ENCODE measurements at places on chromosomes 7 and 10.

DNA sequence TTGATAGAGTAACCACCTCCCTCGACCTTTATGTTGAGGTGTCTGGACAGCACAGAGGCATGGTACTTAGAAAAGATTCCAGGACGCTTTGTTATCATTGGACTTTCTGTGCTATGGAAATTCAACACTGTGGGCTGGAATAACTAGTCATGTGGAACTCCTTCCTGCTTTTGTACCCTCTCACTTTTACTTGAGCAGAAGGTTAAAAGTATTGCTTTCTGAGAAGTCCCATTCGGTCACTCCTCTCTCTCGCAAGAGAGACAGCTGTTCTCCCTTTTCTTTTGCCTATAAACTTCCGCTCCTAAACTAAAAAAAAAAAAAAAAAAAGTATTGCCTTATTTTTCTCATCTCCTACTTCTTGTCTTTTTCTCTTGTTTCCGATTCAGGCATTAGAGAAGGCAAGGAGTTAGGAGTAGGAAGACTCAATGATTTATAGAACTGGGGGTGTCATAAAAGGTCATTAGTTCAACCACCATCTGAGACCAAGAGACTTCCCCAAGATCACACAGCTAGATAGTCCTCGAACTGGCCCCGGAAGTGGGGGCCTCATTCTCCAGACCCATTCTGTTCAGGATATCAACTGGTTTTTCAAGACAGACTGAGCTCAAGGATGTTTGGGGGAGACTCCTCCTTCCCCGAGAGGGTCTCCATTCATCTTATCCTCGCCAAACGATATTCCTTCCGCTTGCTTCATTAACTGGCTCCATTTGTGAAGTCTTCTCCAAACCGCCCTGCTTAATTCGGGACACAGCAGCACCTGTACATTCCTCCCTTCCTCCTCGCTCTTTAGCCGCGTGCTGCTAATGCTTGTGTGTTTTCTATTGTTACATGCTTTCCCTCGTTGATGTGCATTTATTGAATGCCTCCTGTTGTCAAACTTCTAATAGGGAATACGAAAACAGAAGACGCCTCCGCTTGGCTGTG, 995 bp upstream of the INPP5F start:
- no peak for DNase-seq

DNA sequence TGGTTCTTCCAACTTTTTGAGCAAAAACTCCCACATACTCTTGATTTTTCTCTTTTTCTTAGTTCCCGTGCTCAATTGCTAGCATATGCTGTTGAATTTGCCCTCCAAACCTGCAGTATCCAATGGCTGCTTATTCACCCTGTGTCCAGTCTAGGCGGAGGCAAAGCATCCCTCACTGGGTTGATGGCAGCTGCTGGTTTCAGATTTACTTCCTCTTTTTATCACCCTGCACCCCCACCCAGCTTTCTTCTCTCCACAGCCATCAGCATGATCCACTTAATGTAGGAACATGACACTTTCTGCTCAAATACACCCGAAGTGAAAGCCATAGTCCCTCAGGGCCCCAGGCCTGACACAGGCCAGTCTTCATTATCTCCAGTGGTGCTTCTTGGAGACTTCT, 87.6 kb upstream of the ADARB2 start:
- DNase-seq: no peak

DNA sequence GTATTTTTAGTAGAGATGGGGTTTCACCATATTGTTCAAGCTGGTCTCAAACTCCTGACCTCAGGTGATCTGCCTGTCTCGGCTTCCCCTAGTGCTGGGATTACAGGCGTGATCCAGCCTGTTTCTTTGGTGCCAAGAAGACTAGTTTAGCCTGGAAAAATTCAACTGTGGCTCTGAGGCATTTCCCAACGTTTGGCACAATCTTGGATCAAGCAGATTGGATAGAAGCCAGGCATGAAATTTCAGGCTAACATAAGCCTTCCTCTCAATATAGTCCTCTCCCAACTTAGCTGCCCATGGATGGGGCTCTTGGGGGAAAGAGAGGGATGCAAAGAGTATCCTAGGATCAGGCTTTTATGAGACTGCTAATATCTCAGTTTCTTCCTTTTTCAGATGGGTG, 53.8 kb downstream of the APBB1IP start:
- no peak for DNase-seq

- DNase-seq: peak; percentile 8
Measured at GRCh38 chr7:31108097-31108657, 56.1 kb downstream of the ADCYAP1R1 start.

DNA sequence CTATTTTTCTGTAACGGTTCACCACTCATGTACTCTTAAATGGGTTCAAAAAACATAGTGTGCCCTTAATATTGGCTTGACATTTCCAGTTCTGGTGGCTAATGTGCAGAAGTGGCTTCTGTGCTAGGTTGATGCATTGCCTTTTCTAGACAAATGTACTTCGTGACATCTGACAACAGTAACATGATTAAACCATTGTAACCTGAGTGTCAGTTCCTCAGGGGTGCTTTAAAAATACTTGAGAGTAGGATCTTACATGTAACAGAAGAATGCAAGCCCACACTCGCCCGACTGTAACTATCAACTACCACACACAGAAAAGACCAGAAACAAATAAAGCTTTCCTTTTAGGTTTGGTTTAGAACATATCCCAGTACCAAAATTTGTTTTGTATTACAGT, 393.4 kb upstream of the NFE2L3 start:
- DNase-seq: no peak

GRCh38 chr7:157514306-157514705, 177.5 kb downstream of the DNAJB6 start:
- no peak for DNase-seq

DNA sequence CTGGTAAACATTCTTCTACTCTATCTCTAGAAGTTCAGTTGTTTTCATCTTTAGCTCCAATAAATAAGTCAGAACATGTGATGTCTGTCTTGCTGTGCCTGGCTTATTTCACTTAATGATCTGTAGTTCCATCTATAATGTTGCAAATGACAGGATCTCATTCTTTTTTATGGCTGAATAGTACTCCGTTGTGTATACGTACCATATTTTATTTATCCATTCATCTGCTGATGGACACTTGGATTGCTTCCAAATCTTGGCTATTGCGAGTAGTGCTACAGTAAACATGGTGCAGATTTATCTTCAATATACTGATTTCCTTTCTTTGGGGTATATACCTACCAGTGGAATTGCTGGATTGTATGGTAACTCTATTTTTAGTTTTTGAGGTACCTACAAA, 124.4 kb downstream of the ZNF33B start:
- no peak for DNase-seq

DNA sequence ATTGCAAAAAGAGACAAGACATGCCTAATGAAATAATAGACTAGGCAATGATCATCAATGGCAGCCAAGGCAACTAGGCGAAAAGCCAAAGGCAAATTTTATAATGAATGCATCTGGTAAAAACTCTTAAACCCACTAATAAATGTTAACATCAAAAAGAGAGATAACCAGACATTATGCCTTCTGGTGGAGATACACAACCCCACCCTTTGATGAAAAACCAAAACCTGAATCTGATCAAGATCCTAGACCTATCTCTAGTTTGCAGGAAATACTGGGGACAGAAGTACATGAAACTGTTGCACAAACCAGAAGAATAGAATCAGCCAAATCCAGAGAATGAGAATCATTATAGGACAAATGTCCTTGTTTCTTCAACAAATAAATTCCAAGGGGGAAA, 22.0 kb upstream of the GSAP start:
- DNase-seq: no peak

GRCh38 chr7:131548371-131548770, 8.1 kb downstream of the PODXL start:
- no peak for DNase-seq

DNA sequence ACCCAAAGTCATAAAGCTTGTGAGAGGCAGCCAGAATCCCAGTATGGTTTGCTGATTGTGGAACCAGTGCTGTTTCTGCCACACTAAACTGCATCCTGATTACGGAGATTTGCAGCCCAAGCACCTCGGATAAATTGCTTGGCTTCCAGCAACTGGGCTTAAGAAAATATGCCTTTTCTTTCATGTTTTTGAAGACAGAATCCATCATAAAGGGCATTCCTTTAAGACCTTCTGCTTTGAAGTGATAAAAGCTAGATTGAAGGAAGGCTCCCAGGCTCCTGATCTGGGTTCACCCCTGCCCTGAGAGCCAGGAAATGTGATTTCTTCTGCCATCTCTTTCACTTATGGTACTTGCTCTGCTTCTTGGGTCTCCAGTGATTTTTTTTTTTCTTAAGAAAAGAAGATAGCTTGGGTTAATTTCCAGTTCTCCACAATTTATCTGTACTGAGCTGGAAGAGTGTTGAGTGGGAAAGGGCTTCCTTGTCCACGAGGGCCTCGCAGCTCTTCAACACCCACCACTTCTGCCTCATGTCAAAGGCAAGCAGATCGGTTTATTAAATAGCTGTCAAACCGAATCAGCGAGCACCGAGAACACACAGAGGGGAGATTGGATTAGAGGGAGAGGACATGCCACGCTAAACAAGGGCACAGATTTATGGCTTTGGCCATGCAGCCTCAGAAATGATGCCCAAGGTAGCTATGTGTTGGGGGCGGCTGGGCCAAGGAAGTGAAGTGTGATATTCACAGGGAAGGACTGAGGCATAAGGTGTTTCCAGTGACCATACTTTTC, 94.9 kb upstream of the TBX20 start:
- no peak for DNase-seq

GRCh38 chr7:18495412-18496340, at the start of gene HDAC9:
Gene HDAC9 (plus strand): TSS chr7:18495749. CDS start chr7:18496303, 554 bp downstream.
- DNase-seq: peak; percentile 80

DNA sequence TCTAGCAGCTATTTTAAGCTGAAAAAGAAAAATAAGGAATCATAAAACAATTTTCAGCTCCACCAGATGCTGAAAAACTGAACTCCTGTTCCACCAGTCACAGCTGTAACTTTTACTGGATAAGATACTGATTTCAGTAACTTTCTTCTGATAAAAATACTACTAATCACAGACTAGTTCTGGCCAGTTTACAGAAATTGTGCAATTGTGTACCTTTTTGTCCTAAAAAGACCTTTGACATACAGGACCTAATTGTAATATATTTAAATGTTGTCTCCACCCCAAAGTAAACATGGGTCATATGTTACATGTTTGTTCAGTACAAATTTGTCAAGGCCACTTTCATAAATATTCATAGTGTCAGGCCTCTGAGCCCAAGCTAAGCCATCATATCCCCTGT, 27.1 kb upstream of the PIP start:
- no peak for DNase-seq

- DNase-seq: no peak
Measured at GRCh38 chr10:58517081-58517480, 4.4 kb downstream of the BICC1 start.

GRCh38 chr10:124802313-124802675, 675 bp downstream of the ABRAXAS2 start:
- no peak for DNase-seq

DNA sequence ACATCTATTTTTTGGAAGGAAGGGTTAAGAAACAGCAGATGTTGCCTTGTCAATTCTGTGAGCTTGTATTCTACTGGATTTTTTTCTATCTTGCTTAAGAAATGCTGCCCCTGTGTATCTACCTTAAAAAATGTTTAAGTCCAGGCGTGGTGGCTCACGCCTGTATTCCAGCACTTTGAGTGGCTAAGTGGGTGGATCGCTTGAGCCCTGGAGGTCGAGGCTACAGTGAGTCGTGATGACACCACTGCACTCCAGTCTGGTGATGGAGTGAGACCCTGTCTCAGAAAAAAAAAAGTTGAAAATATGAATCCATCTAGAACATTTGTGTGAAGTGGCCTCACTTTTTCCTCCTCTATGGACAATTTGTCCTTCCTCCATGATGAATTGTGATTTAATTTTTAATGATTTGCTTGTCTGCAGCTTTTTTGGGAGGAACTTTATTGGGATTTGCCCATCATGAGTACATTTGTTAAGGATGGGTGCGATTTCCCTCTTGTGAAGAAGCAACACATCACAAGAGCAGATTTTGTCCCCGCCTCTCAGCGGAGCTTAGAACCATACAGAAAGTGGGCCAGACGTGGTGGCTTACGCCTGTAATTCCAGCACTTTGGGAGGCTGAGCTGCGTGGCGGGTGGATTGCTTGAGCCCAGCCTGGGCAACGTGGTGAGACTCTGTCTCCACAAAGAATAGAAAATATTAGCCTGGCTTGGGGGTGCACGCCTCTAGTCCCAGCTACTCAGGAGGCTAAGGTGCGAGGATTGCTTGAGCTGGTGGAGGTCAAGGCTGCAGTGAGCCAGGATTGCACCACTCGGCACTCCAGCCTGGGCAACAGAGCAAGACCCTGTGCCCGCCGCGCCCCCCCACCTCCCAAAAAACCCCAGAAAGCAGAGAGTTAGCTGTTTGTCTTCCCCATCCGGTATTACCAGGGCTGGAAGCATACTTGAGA, 57.7 kb downstream of the DNAJB6 start:
- DNase-seq: no peak

- no peak for DNase-seq
Measured at GRCh38 chr7:68623030-68623429, 975.2 kb upstream of the AUTS2 start.

DNA sequence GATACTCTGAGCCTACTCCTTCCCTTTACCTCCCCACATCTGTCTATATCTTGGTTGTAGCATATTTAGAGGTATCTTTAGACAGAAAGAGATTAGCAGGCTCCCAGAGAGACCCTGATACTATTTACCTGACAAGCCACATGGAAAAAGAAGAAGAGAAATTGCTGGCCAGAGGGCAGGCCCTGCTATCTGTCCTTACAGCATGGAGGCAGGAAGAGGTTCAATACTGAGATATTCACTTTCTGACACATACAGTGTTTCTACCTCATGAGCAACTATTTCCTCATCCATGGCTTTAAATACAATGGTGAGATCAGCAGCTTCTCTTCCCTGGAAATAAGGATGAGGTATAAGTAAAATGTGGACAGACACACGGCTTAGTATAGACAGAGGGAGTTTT, 33.9 kb upstream of the TSPAN13 start:
- DNase-seq: no peak

GRCh38 chr7:18361756-18362155, 133.8 kb upstream of the HDAC9 start:
- DNase-seq: peak; percentile 80

GRCh38 chr7:123346766-123347165, 147.0 kb upstream of the SLC13A1 start:
- no peak for DNase-seq

GRCh38 chr7:105297985-105298384, 90.7 kb downstream of the SRPK2 start:
- no peak for DNase-seq

DNA sequence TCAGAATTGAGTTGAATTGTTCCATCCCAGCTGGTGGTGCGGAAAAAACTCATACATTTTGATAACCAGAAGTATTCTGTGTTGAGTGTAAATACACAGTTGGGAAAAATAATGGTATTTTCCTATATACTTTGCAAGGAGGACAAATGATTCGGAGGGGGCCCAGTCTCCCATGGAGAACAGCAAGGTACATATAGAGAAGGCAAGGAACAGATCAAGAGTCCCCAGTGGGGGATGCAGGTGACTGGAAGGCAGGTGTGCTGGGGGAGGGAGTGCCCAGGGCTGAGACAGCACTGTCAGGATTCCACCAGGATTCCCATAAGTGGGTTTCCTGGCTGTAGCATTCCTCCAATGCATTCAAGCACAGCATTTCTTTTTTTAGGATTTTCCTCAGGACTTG, 10.8 kb upstream of the ADCY1 start:
- no peak for DNase-seq

- DNase-seq: no peak
Measured at GRCh38 chr7:513521-514166, 6.0 kb downstream of the PDGFA start.
